CD4-positive, alpha-beta T cell treated with Interleukin-6 for 4 hours (primary cell): ENCODE measurements at places on chromosomes 13 and 19.
A peak's percentile ranks its signal among the peaks of the same experiment; 100 is the strongest.

- no peak for DNase-seq
Observed at GRCh38 chr13:67299072-67299635, 69.0 kb upstream of the PCDH9 start.

DNA sequence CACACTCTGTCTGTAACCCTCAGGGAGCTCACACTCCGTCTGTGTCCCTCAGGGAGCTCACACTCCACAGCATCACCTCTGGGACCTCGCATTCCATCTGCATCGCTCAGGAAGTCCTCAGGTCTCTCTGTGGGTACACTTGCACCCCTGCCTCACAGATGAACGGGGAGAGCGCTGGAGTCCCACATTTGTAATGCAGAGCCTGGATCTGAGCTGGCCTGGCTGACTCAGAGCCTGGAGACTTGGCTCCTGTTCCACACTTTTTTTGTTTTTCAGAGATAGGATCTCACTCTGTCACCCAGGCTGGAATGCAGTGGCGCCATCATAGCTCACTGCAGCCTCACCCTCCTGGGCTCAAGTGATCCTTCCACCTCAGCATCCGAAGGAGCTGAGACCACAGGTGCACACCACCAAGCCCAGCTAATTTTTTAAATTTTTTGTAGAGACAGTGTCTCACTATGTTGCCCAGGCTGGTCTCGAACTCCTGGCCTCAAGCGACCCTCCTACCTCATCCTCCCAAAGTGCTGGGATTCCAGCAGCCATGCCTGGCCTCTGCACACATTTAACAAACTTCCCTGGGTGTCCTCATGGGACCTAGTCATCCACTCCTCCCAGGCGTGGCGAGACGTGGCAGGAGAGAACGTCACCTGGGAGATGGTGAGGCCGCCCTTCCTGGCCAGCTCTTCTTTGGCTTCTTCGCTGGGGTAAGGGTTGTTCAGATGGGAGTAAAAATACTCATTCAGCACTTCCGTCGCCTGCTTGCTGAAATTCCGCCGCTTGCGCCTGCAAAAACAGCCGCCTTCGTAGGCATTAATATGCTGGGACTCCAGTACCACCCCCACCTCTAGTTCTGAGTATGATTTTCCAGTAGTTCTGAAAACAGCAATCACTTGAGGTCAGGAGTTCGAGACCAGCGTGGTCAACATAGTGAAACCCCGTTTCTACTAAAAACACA lies 31.0 kb downstream of the CILP2 start:
- DNase-seq, result no peak

DNA sequence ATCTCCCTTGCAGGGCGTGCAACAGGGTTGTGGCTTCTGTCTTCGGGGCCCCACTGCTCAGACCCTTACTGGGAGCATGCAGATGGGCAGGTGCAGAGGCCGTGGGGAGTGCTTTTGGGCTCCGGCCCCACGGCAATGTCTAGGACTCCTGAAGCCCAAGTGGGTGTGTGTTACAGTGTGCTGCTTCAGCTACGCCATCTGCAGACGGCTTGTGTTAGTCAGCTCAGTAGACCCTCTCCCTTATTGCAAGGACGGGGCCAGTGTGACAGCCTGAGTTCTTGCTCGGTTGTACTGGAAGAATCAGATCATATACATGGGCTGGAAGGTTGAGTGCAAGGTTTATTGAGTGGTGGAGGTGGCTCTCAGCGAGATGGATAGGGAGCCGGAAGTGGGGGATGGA lies 39.3 kb downstream of the DNAJC3 start:
- no peak for DNase-seq

DNA sequence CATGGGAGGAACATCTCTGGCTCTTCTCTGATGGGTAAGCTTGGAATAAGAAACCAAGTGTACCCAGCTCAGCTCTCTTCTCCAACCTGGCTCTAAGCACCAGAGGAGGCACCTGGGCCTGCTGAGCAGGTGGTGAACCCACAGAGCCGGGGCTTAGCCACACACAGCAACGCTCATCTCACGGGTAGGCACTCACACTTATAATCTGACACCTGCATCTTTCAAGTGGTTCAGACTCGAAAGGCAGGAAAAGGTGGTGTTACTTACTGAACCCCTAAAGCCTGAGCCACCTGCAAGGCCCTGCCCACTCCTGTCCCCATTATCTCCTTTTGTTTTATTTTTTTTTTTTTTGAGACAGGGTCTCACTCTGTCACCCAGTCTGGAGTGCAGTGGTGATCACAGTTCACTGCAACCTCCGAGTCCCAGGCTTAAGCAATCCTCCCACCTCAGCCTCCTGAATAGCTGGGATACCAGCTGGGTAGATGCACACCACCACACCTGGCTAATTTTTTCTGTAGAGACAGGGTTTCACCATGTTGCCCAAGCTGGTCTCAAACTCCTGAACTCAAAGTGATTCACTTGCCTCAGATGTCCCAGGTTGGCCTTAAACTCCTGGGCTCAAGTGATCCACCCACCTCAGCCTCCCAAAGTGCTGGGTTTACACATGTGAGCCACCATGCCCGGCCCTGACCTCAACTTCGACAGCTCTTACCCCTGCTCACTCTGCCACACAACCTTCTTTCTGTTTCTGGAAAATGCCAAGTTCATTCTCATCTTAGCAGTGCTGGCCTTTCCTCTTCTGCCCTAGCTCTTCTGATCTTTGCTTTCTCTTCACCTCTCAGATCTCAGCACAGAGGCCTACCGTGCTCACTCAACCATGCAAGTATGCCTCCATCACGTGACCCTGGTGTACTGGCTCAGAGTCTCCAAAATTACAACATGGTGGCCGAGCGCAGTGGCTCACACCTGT lies 9.7 kb downstream of the FBXL12 start:
- DNase-seq, result peak; percentile 61

DNA sequence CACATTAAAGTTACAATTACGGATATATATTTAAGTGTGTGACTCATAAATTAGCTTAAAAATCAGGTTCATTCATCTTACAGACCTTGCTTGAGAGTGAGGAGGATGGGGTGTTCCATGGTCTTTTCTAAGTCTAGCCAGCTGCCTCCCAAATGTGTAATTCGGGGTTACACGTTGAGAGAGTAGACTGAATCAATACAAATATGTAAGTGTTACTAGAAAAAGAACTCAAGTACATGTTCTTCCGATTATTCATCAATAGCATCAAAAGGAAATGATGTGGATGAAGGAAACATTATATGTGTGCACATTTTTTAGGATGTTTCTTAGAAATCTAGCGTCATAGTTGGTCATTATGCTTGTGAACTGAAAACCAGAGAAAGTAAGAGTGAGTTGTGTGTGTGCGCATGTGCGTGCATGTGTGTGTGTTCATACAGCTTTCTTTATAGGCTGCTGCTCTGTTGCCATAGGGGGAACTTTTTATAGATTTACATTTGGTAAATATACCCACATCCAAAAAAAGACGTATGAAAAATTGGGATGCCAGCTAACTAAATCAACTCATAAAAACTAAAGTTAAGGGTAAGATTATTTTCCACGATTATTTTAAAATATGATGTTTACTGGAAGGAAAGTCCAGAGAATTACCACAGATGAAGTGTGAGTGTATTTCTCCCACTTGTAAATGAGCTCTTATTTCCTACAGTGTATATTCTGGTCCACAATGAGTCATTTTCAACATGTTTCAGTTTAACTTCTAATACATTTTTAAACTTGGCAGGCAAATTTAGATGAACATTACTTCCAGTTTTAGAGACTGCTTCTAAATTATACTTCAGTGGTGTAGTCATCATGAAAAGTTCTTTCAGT lies 82.4 kb downstream of the PIBF1 start:
- no peak for DNase-seq

GRCh38 chr19:13979244-13979615 lies 26.9 kb downstream of the RFX1 start:
- DNase-seq, result no peak

DNA sequence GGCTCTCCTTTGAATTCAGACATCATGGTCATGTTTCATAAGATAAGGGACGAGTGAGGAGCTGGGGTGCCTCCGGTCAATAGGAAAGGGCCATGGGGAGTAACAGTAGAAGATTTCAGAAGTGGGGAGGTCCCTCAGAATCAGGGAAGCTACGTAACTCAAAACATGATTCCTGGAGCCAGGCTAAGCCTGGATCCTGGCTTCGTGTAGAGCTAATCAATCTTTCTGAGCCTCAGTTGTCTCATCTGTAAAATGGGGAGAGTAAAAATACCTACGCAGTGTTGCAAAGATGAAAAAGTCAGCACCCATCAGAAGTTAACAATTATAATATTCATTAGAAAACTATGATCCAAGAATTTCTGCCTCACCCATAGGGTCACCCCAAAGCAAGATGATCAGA lies 106.5 kb downstream of the CACNA1A start:
- no peak for DNase-seq

DNA sequence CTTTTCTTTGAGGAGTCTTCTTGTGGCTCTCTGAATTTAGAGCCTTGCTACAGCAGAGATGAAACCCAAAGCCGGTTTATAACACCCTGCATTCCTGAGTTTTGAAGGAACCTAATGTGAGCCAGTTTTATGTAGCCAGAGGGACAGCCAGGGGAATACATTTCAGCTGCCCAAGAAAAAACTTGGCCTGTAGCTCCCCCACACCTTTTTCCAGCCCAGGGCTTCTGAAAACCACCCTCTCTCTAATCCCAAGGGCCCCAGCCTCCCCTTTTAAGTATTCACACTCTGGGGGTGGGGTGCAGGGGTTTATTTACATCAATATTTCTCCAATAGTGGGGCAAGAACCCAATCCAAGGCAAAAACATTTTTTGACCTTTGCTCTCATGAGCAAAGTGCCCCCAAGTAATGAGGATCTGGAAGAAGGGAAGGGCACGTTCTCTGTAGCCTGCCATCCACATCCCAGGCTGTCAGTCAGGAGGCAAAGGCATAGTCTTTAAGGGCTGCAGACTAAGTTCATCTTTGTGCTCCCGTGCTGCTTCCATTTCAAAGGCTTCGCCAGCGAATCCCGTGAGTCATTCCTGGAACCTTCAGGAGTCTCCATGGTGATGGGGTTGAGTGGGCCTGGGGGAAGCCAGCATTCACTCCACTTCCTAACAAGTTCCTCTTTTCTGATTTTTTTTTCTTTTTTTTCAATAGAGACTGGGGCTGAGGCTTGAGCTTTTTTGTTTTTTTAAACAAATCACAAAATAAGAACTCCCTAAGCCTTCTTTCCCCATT lies 33.2 kb upstream of the MEDAG start:
- no peak for DNase-seq

DNA sequence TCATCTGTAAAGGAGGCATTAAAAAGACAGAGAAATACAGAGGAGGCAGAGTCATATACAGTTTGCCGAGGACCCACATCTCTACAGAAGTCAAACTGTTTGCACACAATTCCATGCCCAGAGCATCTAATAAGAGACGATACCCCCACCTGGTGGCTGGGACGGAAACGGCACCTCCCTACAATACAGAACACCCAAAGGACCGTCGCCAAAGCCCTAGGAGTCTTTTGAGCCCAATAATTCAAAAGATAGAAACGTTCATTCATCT lies 703 bp upstream of the PLEKHG2 start:
- peak; percentile 95 for DNase-seq

GRCh38 chr13:68509734-68510621 lies 1279.8 kb upstream of the PCDH9 start:
- no peak for DNase-seq

DNA sequence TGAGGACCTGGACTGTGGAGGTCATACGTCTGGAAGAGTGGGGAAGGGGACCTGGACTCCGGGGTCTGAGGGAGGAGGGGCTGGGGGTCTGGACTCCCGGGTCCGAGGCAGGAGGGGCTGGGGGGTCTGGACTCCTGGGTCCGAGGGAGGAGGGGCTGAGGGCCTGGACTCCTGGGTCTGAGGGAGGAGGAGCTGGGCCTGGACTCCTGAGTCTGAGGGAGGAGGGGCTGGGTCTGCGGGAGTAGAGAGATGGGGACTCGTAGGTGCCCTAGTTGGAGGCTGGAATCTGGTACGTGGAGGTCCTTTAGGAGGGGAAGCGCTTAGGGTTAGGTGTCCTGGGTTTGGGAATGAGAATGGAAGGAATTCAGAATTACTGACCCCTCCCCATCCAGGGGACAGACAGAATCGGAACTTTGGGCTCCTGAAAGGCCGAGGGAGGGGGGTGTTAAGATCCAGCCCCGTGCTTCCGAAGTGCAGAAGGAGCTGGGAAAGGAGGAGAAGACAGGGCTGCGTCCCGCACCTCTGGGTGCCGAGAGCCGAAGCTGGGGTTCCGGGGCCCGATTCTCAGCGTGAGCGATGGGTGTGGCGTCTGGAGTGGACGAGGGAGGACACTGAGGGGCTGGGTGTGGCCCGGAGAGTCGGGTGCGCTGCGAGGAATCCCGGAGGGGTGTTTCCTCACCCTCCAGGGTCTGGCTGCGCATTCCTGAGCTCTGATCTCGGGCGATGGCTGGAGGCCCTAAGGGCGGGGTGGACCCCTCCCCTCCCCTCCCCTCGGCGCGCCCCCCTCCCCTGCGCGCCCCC lies 608 bp downstream of the MYADM start:
- DNase-seq, result peak; percentile 39

- DNase-seq, result no peak
Observed at GRCh38 chr13:110238818-110239195, 68.2 kb downstream of the COL4A1 start.

- no peak for DNase-seq
Observed at GRCh38 chr19:30473334-30473867, 101.2 kb downstream of the ZNF536 start.

DNA sequence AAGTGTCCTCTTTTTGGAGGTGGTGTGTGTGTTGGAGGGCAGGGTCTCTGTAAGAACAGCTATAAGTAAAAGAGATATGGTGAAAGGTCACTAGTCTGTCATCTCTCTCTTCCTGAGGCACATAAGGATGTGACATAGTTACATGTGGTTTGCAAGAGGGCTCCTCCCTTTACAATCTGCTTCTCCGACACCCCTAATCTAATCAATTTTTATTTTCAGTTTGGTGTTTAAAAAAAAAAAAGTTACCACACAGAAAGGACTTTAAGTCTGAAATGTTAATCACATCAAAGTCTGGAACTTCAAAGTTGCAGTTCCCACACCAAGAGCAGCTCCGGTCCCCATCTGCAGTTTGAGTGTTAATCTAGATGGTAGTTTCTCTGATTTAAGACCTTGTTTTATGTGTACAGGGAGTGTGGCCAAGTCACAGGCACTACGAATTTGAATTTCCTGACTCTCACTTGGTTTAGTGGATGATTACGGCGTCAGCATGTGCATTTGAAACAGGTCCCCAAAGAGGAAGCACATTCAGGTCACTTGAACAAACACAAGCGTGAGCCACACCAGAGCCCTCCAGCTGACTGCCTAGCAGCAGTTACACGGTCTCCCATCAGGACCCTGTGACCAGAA lies 53.1 kb downstream of the FOXO1 start:
- DNase-seq, result peak; percentile 63

GRCh38 chr13:79799059-79799867 lies 318.3 kb downstream of the NDFIP2 start:
- no peak for DNase-seq

DNA sequence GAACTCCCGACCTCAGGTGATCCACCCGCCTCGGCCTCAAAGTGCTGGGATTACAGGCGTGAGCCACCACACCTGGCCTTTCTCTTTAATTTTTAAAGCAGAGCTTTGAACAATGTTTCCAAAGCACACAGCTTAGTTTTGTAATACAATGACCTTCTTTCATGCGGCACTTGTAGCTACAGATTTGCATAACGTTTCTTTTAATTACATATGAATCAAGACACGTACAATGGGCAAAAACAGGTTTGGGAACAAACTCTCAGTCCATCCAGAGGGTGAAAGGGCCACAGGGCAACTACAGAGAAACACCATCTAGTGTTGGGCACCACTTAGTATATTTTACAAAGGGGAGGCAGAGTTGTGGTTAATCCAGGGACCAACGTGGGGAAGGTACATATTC lies 19.0 kb upstream of the S1PR4 start:
- no peak for DNase-seq
